ENCODE measurements at places on chromosomes 5 and 9. TPM values are rescaled to one million over a fixed set of nuclear protein-coding genes. Genes with fewer than 3 reads are reported as not detected.

- DNase-seq: no peak
Measured at GRCh38 chr9:118570066-118570465, 799.2 kb downstream of the BRINP1 start.

Gene CAMK4
- total RNA-seq: 0.11 TPM

Gene RELL2
- 1.3 TPM for total RNA-seq

- DNase-seq: no peak
Measured at GRCh38 chr9:99905833-99906402, 536 bp upstream of the STX17 start.

DNA sequence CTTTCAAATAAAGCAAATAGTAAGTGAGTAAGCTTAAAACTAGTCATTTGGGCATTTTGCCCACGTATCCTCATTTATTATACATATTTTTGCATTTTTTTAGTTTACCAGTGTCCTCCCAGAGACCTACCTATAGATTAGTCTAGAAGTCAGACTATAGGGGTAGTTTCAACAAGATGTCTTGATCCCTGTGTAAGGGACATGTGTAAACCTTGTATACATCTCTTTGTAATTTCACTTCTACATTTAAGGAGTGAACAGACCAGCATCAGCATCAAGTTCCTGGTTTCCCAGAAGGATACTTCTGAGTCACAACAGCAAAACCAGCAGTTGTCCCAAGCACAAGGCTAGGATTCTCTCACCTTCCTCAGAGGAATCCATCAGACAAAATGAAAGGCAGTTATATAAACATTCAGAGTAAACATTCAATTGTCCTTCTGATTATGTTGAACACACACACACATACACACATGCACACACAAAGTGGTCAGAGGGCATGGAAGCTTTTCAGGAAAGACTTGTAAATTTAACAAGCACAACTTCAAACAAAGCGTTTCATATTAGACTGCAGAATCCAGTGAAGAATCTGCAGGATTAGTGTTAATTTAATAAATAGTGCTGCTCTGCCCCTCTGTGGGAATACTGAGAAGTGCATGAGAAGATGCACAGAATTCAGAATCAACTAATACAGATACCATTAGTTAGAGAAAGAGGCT is 55.4 kb downstream of the HINT1 start:
- DNase-seq: no peak

- no peak for DNase-seq
Measured at GRCh38 chr5:178530526-178530925, 59.7 kb downstream of the COL23A1 start.

- DNase-seq: no peak
Measured at GRCh38 chr5:95583992-95584391, 29.1 kb downstream of the ARSK start.

- no peak for DNase-seq
Measured at GRCh38 chr5:75534734-75535133, 23.0 kb downstream of the POLK start.

DNA sequence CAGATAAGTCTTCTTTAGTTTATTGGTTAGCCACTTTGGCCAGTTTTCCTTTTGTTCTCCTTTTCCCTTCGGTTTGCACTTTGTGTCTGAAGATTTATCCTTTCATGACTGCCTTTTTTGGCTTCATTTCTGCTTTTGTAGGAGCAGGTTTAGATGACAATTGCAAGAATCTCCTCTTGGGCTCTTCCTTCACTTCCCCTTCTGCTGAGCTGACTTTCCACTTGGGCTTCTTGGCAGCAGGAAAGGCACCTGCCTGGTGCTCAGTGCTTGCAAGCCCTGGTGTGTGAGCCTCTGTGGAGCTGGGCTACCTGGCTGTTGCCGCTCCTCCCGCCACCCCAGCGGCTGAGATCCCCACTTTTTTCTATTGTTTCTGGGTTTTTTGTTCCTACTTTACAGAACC is 7.3 kb downstream of the CCDC112 start:
- DNase-seq: no peak

DNA sequence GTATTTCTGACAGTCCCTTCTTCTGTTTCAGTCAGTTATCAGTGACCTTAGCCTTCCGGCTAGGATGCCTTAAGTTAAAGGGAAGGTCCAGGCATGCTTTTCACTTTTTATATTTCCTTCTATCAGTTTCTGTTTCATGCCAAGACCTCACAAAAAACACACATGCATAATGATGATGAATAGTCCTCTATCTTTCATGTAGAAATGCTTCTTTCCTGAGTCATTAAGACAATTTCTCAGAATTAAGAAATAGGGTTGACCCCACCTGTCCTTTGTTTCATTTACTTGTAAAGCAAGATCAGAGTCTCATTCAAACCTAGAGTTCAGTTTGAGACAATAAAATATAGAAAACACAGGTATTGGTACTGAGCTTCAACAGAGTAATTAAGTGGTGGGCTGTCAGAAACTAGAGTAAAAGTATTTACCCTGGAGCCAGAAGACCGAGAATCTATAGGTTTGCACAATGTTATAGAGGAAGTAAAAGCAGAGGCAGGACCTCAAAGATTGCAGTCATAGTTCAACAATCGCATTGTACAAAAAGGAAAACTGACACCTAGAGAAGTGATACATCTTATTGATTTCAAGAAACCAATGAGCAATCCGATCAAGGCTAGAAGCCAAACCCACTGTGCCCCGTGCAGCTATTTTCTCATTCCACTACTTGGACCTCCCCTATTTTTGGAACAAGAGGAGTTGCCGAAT is 118.7 kb upstream of the PUM3 start:
- no peak for DNase-seq

- DNase-seq: no peak
Measured at GRCh38 chr5:107451028-107451427, 219.7 kb downstream of the EFNA5 start.

GRCh38 chr5:132540764-132541163 is 2.6 kb downstream of the IL5 start:
- DNase-seq: no peak

Gene DYNC2I2
- 23.1 TPM for total RNA-seq

Gene TRIM14
- 1.8 TPM for total RNA-seq

Gene SHC3
- total RNA-seq: 1.0 TPM

DNA sequence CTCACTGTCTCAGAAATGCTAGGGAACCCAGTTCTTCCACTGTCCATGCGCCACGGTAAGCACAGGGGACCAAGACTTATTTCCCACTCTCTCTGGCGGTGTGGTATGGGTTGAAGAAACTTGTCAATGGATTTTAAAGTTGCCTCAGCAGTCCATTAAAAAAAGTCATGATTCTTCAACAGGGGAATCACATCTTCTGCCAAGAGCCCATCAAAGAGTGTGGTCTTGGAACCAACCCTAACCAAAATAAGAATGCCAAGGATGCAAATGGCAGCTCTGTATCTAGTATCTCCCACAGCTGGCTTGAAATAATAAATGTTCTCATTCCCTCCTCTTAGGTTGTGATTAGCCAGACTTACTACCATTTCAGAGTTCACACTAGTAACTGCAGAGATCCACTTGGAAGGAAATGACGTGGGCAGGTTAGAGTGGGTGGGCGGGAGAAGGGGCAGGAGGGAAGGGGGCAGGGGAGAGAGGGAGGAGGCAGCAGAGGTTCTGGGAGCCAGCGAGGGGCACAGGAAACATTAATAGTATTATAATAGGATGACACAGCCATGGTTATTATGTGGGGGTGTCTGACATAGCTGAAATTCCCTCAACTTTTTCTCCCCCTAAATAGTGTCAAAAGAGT is 17.6 kb downstream of the PTCH1 start:
- no peak for DNase-seq

Gene GPX8
- total RNA-seq: 15.7 TPM

Gene SLC46A2
- 0.43 TPM for total RNA-seq

- DNase-seq: no peak
Measured at GRCh38 chr5:141866096-141866495, 12.1 kb downstream of the PCDH1 start.

Gene SV2C
- total RNA-seq: 0.04 TPM

- DNase-seq: no peak
Measured at GRCh38 chr9:79040671-79041070, 531.1 kb upstream of the TLE4 start.

Gene JADE2
- 47.6 TPM for total RNA-seq

GRCh38 chr5:96563816-96564215 is 98.4 kb upstream of the CAST start:
- no peak for DNase-seq

DNA sequence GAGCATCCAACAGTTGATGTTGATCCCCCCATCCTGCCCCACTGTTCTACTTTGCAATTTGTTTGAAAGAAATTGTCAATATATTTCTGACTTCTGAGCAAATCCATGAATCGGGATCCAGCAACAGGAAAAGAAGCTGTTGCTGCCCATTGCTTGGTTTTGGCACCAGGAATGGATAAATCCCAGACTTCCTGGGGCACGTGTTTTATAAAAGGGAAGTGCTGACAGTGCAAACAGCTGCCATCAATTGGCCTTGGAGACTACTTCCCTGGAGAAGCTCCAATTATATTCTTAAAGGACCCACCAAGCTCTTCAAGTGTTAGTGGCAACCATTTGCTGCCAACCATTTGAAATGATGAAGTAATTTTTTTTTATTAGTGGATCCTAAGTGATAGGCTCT is 13.7 kb downstream of the STK32A start:
- DNase-seq: no peak

Gene PALM2AKAP2
- total RNA-seq: 56.6 TPM

DNA sequence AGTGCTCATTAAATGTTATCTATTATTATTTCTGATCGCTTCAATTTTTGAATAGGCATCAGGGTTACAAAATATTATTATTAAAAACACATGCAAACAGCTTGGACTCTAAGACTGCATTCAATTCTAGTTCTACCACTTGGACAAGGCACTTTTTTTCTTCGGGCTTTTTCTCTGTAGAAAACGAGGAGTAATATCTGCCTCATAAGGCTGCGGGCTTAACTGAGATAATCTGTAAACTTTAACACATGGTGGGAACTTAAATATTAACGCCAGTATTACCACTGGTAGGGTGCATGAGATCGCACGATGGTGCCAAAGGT is 511 bp upstream of the SPDL1 start:
- no peak for DNase-seq

DNA sequence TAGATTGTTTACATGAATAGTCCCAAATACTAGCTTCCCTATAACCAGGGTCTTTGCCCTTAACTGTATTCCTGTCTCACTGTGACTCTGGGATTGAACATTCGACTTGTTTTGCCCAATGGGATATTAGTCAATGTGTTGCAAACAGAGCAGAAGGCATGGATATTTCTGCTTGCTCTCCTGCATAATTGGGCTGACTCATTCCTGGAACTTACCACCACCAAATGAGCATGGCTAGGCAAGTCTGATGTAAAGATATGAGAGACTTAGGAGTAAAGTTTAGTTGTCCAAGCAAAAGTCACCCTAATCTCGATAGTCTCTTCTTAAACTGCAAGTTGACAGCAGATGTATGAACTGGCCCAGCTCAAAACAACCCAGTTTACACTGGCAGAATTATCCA is 273.5 kb upstream of the CCNG1 start:
- DNase-seq: no peak

- DNase-seq: no peak
Measured at GRCh38 chr5:10789726-10790125, 28.7 kb upstream of the DAP start.

Gene TXNDC8
- total RNA-seq: not detected

DNA sequence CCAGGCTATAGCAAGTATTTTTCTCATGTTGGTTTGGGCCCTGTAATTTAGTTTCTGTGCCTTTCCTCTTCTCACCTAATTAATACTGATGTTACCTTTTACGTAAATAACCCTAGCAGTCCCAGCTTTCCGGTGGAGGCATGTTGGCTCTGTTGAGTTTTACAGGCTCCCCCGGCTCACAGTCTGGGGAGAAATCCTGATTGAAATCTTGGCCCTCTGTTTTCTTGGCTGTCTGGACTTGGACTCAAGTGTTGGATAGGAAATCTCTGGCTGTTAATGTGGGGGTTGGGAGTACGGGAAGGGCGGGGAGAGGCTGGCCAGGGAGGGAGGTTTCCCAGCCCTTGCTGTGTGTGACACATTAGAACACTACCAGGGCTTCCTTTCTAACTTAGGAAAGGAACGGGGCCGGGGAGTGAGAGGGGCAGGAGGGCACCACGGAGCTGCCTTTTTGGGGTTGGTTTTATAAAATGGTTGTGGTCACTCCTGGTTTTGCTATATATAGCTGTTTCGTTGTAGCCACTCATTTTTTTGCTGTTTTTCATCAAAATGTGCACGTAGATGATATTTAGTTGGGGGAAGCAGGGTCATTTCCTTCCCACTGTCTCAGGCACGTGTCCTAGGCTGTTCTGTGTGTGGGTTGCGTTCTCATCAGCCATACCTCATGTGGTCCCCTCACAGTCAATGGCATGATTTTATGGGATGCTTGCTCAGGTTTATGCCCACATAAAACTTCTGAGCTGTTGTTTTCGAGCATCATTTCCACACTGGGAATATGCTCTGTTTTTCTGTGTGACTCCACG is 11.0 kb downstream of the TRIO start:
- peak; percentile 82 for DNase-seq

- DNase-seq: no peak
Measured at GRCh38 chr5:142059304-142059940, 46.6 kb upstream of the GNPDA1 start.

DNA sequence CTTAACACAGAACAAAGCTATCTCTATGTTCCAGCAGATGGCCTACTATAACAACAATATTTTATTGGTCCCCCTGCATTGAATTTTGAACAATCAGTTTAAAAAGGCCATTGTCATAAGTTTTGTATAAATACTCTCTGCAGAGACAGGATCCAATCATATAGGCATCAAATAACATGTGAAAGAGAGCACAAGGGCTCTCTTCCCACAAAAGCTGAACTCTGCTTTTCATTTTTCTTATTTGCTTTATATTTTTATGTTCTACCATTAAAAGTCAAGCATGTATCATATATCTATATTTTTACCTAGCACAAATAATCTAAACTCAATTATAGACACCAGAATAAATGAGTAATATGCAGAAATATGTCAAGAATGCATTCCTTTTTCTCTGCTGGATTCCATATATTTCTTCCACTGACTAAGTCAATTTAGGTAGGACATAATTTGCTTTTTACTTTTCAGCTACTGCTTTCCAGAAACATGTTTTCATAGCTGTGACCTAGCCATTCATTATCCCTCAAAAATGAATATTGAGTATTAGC is 143.6 kb downstream of the CDH9 start:
- no peak for DNase-seq

Gene HRH2
- total RNA-seq: 8.0 TPM

DNA sequence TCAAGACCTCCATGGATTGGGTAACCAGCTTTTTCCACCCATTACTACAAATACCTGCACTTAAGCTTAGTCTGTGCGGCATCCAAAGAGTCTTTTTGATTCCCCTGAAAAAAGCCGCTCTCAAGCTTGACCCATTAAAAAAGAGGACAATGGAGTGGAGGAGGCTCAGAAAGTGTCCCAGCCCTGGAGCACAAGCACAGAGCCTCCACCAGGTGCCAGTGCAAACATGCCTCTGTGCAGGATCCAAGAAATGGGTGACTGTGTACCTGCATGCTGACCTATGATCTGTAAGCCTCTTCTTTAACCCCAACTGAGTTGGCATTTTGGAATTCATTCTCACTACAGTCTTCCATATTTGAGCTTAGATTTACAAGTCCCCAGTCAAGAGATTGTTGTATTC is 168.3 kb upstream of the TLE4 start:
- no peak for DNase-seq

Gene LCN1
- total RNA-seq: not detected

Data from right atrium auricular region (tissue), 2 donors.